D721Med (cell line): ENCODE measurements at places on chromosomes 16 and 17.

DNA sequence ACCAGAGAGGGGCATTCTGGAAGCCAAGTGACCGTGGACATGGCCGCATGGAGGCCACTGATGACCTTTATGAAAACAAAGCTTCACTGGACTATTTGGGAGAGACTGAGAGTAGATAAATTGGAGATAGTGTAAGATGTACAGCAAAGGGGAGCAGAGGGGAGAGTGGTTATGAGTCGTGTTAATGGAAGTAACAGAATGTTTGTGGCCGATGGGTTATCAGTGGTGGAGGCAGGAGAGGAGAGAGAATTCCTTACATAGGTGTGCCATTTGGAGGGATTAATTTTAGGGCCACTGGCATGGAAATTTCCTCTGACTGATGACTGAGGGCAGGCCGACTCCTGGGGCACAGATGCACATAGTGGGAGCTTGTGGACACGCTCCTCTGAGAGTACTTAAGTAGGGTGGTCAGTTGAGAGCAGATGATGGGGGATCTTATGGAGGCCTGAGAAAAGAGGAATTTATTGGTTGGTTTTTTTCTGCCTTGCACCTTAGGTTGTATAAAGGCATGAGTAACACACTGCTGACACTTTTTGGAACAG is 19.2 kb downstream of the PRPSAP2 start:
- no peak for DNase-seq

DNA sequence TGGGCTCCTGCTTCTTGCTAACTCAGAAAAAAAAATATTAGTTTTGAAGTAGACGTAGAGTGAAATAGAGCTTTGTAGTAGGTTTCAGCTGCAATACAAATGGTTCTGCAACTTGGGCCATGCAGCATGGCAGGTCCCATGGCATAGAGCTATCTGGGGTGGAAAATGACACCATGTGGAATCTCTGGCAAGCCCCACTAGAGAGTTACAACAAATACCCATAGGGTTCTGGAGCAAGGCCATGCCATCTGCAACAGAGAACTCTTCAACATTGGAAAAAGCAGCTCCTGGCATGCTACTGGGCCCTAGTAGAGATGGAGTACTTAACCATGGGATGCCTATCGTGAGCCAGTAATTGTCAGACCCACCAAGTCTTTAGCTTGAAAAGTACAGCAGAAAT is 25.3 kb upstream of the RBBP6 start:
- no peak for DNase-seq

- DNase-seq, result no peak
Measured at GRCh38 chr17:79668344-79669250, 57.7 kb upstream of the RBFOX3 start.

DNA sequence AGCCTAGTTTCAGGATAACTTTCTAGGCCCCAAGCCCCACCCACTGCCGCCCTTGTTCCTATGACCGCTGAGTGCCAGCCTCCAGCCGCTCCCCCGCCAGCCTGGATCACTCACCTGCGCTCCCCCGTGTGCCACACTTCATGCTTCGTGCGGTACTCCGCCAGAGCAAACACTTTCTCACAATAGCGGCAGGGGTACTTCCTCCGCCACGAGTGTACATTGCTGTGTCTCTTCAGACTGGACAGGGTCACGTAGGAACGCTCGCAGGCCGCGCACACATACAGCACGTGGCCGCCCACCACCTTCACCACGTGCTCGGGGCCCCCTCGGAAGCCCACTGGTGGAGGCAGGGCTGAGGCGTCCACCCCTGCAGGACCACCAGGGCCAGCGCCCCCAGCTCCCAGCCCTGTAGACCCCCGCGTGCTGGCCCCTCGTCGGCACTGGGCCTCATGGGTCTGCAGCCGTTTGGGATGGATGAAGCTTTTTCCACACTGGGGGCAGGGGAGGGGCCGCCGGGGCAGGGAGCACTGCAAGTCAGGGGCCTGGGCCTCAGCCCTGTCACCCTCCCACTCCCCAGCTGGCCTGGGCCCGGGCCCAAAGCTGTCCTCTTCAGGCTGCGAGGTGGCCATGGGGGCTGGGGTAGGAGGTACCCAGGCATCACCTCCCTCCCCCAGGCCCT is 13.7 kb downstream of the ZBTB4 start:
- no peak for DNase-seq

DNA sequence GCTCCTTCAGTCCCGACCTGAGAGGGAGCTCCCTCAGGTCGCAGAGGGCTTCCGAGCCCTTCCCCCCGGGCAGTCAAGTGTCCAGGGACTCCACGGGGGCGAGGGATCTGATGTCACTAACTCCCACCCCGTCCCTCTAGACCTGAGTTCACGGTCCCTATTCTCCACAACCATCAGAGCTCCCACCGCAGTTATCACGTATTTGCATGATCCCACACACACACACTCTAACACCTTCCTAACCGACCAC is 3.7 kb upstream of the PER1 start:
- DNase-seq, result no peak
